DMS79 treated with DMSO at 0.1 percent for 48 hours (cell line): ENCODE measurements at places on chromosomes 7 and 10.

DNA sequence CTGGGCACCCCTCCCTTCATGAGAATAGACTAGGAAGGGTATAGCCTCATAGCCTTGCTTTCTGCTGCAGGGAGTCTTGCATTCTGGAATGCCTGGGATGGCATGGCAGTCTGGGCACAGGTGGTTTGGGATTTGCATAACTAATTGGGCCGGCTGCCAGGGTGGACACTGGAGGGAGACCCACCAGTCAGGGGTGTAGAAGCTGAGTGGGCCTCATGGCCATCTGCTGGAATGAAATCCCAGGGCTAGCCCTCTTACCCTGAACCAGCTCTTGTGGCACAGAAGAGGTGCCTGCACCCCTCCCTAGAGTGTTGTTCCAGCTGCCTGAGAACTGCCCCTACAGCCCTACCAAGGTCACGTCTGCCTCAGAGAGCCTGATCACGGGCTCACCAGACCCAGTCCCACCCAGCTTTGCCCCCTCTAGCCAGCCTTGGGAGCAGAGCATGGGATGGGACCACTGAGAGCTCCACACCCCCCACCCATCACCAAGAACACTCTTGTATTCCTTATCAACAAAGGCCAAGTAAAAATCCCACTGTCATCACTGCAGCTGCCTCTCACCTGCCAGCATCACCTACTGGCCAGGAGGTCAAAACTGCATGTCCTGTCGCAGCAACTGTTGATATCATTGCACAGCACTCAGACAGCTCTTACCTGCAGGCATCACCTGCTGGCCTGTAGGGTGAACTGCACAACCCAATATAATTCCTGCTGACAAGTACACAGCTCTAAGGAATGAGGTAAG lies 148.9 kb downstream of the ZEB1 start:
- DNase-seq, result no peak

DNA sequence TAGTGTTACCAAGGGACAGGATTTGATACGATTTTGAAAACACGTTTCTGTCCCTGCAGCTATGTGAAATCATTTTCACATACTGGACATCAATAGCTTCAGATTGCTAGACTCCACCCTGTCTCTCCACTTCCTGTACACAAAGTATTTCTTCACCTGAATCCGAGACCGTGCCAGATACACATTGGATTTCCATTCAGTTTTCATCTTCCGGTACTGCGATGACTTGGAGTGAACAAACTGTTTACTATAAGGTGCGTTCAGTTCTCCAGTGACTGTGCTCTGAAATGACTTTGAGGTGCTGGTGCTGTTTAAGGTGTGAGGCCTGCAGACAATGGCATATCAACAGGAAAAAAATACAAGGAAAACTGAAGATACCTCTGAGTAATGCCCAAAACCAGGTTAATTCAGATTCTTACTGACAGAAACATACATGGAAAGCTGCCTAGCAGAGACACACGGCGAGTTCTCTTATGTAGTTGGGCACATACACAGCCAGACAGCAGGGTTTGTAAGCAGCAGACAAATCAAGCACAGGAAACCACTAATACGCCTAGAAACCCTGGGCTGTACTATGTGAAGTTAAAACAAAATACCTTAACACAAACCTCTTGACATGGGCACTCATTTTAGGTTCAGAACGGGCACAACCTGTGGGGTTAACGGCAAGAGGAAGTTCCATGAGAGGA lies 119.2 kb downstream of the GALNT11 start:
- DNase-seq, result no peak

DNA sequence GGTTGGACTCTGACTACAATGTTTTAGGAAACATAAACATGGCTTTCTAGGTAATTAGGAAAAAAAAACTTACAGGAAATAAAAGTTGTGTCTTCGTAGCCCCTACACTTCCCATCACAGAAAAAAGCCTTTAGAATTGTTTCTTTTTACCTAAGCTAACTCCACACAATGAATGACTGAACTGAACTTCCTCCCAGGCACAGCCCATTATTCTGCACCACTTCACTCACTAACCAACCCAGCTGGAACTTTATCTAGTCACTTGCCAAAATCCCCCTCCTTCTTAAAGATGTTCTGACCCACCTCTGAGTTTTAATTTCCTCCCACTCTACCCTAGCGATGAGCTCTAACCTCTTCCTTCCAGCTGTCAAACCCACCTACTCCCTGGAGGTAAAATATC lies 91.7 kb upstream of the MEOX2 start:
- DNase-seq, result no peak

GRCh38 chr7:95304990-95305389 lies 19.3 kb downstream of the PON1 start:
- no peak for DNase-seq

- DNase-seq, result no peak
Measured at GRCh38 chr10:122245136-122245535, 26.0 kb upstream of the BTBD16 start.

DNA sequence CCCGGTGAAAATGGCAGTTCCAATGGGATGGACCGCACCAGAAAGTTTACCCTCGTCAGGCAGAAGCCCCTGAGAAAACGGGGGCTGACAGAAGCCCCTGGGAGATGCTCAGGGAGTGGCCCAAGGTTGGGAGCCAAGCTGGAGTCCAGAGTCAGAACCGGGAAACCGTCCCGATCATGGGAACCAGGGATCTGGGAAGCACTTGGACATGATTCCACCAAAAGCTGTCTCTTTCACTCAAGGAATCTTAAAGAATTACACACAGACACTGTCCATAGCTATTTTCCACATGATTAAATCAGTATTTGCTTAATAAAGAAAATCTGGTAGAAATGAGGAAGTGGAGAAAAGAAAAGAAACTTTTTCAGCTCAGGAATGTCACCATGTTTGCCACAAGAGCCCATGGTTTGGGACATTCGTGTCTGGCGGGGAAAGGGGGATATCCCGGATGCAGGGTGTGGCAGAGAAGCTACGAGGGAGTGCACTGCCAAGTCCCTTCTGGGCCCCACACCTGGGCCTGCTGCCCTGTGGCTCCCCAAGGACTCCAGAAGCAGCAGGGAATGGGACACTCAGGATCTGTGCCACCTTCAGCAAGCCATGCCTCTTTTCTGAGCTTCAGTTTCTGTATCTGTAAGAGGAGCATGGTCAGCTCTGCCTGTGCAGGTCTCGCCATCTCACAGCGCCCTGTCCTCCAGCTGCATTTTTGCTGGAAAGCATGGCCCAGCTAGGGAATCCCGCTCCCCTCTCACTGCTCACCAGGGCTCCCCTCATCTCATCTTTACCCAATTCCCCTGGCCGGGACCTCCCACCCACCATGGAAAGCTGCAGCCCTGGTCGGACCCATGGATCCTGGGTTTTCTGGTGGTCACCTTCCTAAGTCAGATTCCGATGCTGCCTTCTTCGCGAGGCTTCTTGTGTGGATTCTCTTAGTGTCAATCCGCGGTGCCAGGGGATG lies 225.1 kb upstream of the GRB10 start:
- no peak for DNase-seq

GRCh38 chr10:30763918-30764317 lies 134.4 kb upstream of the LYZL2 start:
- no peak for DNase-seq

- DNase-seq, result no peak
Measured at GRCh38 chr10:71435571-71436267, 39.0 kb downstream of the CDH23 start.

DNA sequence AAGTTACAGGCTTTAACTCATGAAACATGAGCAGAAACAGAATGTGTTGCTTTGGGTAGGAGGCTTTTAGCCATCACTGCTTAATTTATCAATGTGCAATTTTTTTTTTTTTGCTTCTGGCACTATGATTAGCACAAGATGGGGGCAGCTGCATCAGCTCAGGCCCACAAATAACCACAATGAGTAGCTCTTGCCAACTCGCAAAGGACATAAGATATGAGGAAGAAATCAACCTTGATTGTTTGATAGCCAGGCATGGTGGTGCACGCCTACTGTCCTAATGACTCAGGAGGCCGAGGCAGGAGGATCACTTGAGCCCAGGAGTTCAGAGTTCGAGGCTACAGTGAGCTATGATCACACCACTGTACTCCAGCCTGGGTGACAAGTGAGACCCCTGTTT lies 12.3 kb downstream of the NOD1 start:
- no peak for DNase-seq

- no peak for DNase-seq
Measured at GRCh38 chr7:98797150-98797549, 72.7 kb downstream of the TMEM130 start.

DNA sequence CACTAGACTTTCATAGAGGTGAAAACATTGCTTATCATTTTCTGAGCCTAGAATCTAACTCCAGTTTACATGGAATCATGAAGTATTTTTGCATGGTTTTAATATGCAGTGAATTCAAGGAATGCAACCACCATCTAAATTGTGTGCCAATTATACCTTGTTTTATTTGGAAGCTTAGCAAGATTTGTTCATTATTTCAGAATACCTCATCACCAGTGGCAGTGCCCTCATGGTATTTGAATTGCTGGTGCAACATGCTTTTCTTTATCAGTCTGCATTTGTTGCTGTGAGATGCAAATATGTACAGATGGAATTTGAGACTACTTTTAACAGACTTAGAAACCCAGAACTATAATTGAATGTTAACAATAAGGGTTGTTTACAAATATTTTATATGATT lies 18.7 kb upstream of the ZNF800 start:
- DNase-seq, result no peak

GRCh38 chr7:22630069-22630468 lies 96.9 kb upstream of the IL6 start:
- DNase-seq, result no peak

DNA sequence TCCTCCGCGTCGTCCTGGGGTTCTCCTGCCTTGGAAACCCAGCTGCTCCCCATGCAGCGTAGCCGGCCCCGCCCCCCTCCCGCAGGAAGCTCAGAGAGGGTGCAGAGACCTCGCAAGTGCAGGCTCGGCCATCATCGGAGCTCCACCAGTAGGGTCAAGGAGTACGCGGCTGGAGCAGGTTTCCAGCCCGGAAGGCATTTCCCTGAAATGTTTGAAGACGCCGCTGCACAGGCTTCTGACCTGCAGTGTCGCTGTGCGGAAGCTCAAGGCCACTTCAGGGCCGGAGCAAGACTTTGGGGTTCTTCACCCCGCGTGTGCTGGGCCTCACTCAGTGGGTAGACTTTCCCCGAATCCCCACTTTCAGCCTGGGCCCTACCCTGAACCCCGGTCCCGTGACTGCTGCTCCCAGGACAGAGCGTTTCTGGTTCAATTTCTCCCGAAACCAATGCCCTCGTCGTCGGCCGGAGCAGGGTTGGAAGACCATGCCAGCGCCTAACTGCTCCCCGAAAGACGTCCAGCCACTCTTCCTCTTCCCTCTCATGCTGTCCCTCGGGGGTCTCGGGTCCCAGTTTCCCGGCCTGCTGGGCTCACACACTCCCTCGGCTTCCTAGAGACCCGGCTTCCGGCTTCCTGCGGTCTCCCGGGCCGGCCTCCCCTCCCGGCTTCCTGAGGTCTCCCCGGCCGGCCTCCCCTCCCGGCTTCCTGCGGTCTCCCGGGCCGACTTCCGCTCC lies 52.1 kb downstream of the INSIG1 start:
- DNase-seq, result no peak

DNA sequence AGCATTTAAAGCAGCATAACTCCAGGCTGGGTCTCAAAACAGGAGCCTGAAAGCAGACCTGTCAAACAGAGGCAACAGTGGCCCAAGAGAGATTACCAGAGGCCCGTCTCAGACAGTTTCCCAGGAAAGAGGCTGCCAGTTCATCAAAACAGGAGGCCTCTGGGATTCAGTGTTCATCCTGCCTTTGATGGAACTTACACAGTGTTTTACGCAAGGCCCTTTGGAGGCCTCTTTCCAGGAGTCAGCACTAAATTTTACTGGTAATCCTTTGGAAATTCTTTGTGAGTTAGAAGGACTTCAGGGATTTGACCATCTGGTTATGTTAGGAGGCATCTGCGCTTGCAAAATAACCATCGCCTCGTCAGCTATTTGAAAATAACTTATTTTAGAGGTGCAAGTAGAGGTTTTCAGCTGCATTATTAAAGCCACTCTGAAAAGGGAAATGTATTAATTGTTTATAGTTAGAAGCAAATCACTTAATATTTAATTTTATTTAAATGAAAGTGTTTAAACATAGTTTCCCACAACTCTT lies 501.2 kb upstream of the COBL start:
- no peak for DNase-seq

DNA sequence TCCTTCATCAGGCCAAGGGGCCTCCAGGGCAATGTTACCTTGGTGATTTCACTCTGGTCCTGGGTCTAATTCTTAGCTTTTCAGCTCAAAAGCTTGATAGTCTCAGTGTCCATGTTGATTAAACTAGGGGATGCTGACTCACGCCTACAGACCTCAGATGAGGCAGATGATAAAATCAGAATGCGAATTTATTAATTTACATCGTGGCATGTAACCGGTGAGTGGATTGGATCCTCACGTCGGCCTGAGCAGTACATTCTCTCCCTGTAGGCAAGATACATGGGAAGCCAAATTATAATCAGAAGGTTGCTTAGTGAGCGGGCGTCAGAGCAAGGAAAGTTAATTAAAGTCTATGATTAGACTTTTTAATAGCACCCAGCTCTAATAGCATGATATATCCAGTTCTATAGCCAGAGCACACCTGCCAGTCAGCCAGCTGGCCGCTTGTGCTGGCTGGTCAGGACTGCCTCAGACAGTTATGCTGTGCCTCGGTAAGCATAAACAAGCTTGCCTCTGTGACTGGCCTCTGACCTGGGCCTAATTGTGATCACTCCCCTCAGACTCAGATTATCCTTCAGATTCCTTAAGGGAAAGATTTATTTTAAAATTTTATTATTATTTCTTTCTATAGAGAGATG lies 20.2 kb upstream of the CPA5 start:
- DNase-seq, result no peak

GRCh38 chr7:131774419-131775220 lies 218.2 kb upstream of the PODXL start:
- DNase-seq, result peak; percentile 7

GRCh38 chr10:60937784-60938654 lies 6.0 kb downstream of the RHOBTB1 start:
- no peak for DNase-seq

GRCh38 chr7:23680414-23681405 lies 711 bp downstream of the FAM221A start:
- peak; percentile 84 for DNase-seq

DNA sequence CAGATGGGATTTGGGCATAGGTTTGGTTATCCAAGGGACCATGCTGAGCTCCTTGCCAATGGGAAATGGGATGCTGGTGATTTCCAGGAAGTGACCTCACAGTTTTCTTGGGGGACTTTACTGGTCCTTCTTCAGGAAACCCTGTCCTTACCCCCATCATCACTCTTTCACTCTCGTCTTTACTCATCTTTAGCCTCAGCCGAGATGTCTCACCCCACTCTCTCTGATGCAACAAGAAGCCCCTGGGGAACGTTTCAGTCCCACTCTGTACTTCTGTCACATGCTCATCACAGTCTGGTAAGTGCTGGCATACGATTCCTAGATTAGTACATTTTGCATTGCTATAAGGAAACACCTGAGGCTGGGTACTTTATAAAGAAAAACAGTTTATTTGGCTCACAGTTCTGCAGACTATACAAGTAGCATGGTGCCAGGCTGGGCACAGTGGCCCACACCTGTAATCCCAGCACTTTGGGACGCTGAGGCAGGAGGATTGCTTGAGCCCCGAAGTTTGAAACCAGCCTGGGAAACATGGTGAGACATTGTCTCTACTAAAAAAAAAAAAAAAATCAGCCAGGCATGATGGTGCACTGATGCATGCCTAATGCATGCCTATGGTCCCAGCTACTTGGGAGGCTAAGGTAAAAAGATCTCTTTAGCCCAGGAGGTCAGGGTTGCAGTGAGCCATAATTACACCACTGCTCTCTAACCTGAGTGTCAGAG lies 63.5 kb upstream of the VKORC1L1 start:
- no peak for DNase-seq

GRCh38 chr10:116803451-116804249 lies 45.6 kb upstream of the ENO4 start:
- DNase-seq, result no peak

- no peak for DNase-seq
Measured at GRCh38 chr7:114944745-114945625, 23.1 kb downstream of the MDFIC start.
